ENCODE measurements at places on chromosomes 5 and 9.

DNA sequence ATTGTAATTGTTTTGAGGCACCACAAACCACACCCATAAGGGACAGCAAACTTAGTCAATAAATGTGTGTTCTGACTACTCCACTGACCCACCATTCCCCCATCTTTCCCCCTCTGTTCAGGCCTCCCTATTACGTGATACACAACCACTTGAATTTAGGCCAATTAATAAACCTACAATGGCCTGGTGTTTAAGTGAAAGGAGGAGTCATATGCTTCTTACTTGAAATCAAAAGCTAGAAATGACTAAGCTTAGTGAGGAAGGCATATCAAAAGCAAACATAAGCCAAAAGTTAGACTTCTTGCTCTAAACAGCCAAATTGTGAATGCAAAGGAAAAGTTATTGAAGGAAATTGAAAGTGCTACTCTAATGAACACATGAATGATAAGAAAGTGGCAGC is 14.6 kb downstream of the ZBTB43 start:
- DNase-seq, result no peak

GRCh38 chr5:177982072-177982727 is 13.8 kb downstream of the PROP1 start:
- no peak for DNase-seq

- no peak for DNase-seq
These were observed 32.8 kb downstream of the PDGFRB start for GRCh38 chr5:150122536-150123481.

DNA sequence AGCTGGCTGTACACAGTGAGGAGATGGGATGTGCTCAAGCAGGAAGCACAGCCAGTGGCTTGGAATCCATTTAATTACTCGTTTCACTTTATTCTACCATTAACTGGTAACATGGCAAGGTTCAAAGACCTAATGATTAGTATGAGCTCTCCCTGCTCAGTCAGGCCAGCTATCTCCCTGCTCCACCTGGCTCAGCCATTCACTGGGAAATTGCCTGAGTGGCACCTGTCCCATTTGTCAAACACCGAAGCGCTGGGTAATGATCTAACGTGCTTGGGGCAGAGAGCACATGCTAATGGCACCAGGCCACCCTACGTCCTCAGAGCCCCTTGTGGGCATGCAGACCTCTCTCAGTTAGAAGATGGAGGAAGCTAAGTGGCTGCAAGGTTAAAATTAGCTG is 162.2 kb downstream of the TTLL11 start:
- no peak for DNase-seq

DNA sequence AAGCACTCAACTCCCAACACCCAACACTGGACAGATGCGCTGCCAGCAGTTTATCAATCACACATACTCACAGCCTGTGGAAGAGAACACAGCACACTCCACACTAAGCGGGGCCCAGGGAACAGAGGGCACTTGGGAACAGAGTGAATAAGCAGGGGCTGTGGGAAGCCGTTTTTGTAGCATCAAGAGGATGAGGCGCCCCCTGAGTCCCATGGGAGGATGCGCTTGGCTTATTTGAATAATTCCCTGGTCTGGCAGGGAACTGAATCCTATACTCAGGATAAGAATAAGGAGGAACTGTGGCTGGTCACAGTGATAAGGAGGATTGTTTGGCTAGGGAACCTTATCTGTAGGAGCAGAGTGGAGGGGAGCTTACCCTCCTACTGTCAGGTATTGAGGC is 96.1 kb upstream of the DNAH5 start:
- DNase-seq, result no peak

DNA sequence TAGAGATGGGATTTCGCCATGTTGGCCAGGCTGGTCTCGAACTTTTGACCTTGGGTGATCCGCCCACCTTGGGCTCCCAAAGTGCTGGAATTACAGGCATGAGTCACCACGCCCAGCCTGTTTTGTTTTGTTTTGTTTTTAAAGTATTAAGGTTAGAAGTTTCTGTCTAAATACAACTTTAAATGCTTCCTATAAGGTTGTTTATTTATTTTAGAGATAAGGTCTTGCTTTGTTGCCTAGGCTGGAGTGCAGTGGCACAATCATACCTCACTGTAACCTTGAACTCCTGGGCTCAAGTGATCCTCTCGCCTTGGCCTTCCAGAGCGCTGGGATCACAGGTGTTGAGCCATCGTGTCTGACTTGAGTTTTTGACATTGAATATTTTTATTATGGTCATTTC is 11.4 kb downstream of the MRRF start:
- no peak for DNase-seq

GRCh38 chr5:31247381-31247780 is 53.9 kb downstream of the CDH6 start:
- DNase-seq, result no peak

DNA sequence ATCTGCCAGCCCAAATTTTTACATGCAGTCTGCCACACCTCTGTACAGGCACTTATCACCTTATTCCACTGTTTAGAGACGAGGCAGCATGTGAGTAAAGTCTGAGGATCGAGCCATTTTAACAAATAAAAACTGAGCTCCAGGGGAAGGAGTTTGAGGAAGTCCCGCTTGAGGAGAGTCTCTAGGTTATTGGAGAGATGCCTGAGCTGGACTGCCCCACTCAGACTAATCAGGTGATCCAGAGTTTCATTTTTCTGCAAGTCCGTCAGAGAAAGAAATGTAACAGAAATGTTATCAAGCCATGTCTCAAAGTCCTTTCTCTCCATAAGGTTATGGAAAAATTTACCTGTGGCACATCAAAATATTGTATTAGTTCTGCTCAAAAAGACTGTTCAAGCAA is 5.3 kb downstream of the FBXW2 start:
- no peak for DNase-seq

DNA sequence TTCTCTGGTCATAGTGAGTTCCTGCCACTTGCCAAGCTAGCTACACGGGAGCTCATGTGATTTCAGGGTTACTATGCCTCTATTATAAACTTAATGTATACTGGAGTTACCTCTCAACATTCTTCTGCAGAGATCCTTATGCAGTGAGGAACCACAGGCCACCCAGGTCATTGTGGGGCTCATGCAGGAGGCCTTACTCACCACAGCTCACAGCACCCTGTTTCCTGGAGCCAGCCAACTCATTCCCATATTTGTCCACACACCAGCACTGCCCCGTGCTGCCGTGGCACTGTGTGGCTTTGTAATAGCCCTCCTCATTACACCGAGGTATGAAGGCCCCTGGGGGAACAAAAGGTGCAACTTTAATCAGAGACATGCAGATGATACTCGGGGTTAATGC is 520.0 kb downstream of the SPOCK1 start:
- no peak for DNase-seq

All from NCI-H2081 treated with DMSO at 0.1 percent for 48 hours (cell line).